ENCODE measurements at places on chromosomes 1 and 21.

DNA sequence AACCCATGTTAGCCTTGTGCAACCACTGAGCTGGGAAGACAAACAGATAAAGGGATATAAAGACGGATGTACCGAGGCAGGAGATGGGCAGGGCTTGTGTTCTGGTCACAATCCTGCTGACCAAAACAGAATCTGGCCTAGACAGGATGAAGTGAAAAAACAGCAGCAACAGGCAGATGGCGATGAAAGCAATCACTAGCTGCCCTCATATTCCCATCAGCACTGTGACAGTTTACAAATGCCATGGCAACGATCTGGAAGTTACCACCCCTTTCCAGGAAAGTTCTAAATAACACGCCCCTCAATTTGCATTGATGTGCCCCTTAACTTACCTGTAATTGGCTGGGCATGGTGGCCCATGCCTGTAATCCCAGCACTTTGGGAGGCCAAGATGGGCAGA, 40.6 kb upstream of the CD46 start:
- no peak for DNase-seq

- no peak for DNase-seq
Measured at GRCh38 chr1:2050461-2050792, 216 bp downstream of the PRKCZ start.

GRCh38 chr1:10665930-10666850, 130.3 kb downstream of the CASZ1 start:
- no peak for DNase-seq

DNA sequence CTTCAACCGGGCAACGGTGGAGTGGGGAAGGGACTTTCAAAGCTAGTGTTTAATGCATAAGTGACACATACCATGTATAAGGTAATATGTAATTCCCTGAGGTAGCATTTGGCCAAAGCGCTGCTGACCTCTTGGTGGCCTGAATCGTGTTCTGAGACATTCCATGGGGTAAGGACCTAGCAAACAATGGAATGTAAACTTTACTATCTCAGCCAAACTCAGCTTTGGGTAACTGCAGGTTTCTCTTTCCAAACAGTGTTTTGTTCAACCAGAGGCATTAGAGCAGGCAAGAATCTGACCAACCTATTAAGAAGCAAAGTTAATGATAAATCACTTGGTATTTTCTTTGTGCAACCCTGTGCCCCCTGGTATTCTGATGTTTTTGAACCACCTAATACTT, 22.0 kb downstream of the TGFB2 start:
- no peak for DNase-seq

- peak; percentile 20 for DNase-seq
Measured at GRCh38 chr1:154751690-154752089, 118.4 kb downstream of the KCNN3 start.

DNA sequence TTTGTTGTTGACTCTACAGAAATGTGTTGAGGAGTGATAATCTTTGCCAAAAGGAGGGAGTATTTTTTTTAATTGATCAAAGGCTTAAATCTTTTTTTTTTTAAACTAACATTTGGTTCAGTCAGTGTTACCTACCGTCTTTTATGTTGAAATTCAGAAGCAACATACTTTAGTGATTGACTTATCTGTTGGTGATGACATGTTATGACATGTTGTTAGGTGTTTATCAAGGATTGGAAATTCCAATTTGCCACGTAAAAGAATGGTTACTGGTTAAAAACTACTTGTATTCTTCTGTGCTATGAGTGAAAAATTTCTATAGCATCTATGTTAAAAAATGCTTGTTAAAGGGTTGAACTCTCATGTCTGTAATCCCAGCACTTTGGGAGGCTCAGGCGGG, 61.2 kb downstream of the DNM3 start:
- no peak for DNase-seq

DNA sequence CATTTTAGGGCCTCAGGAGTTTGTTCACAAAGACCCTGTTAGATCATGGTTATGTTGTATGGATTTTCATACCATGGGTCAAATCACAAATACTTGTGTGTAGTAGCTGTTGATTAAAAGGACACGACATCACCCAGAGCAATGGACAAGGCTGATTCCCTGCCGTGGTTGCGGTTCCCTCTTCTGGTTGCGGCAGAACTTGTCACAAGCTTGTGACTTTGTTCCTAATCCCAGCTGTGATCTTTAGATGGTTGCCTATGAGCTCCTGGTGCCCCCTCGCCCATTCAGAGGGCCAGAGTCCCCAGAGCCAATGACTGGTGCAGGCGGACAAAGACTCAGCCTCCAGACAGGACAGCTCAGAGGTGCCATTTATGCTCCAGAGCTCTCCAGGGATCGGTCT, 11.8 kb upstream of the SDHB start:
- no peak for DNase-seq

- DNase-seq = peak; percentile 68
Measured at GRCh38 chr1:172761581-172762486, 102.9 kb downstream of the FASLG start.

GRCh38 chr21:41611441-41611840, 103.5 kb upstream of the TMPRSS2 start:
- no peak for DNase-seq

DNA sequence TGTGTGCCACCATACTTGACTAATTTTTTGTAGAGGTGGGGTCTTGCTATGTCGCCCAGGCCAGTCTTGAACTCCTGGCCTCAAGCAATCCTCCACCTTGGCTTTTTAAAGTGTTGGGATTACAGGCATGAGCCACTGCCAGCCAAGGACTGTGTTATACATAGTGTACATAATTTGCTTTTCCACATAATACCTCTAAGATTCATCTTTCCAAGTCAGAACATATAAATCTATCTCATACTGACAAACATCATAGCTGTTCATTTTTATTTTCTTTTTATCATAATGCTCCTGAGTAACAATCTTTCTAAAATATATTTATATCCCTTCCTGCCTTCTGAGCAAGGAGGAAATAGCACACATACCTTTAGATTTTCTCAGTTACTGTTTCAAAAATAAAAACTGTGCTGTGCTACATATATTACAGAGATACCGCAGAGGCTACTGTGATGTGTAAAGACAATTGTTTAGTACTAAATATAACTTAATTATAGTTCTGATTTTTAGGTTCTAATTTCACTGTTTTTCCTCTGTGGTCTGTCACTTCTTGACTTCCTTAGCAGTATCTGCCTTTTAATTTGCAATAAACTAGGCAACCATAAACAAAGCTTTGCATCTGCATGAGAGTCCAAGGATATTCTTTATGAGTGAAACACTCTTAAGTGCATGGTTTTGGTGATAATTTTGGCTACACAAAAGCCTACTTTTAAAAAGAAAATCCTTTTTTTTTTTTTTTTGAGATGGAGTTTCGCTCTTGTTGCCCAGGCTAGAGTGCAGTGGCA, 59.3 kb downstream of the EYA3 start:
- peak; percentile 12 for DNase-seq

DNA sequence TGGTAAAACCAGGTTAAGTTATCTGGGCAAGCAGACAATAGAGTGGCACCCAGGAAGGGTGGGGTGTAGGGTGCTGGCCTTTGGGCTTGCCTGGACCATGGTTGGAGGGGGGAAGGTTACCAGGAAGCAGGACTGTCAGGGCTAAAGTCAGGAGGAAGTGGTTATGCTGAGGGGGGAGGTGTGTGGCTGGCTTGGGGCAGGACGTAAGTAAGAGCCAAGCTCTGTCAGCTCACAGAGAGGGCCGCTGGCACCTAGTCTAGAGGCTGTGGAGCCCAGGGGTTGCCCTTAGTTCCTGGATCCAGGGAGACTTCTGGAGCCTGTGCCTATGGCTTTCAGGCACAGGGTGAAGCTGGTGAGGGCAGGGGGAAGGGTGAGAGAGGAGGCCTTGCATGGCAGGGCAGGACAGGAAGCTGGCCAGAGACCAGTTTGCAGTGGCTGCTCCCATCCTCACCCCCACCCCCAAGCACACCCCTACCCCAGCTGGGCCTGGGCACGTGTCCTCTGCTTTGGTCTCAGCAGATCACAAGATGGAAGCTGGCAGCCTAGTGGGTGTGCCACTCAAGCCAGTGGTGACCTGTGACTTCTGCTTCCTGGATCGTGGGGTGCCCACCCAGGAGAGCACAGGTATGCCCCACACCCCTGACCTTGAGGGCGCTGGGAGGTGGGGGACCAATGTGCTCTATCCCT, 20.5 kb upstream of the SMYD3 start:
- DNase-seq = no peak

GRCh38 chr1:31570228-31570627, 6.1 kb upstream of the TINAGL1 start:
- DNase-seq = no peak

GRCh38 chr1:208209896-208210589, 34.1 kb downstream of the PLXNA2 start:
- no peak for DNase-seq

GRCh38 chr1:170555370-170555769, 23.4 kb downstream of the GORAB start:
- peak; percentile 58 for DNase-seq

GRCh38 chr1:229815076-229815475, 189.0 kb downstream of the URB2 start:
- no peak for DNase-seq

Measured in foreskin fibroblast (primary cell).